Right hindlimb (tissue), 1 donor: ENCODE measurements at places on chromosomes 7 and 10.

GRCh38 chr7:106752367-106752766 lies 91.4 kb upstream of the CCDC71L start:
- no peak for DNase-seq

- no peak for DNase-seq
Observed at GRCh38 chr7:138097064-138097741, 20.9 kb downstream of the AKR1D1 start.

GRCh38 chr7:120190566-120190965 lies 82.4 kb upstream of the KCND2 start:
- no peak for DNase-seq

- DNase-seq, result no peak
Observed at GRCh38 chr10:128996092-128996491, 470.9 kb upstream of the MGMT start.

- DNase-seq, result no peak
Observed at GRCh38 chr7:130329681-130330080, 14.9 kb upstream of the CPA5 start.

- DNase-seq, result no peak
Observed at GRCh38 chr10:45592926-45593325, 79.6 kb downstream of the ZFAND4 start.

DNA sequence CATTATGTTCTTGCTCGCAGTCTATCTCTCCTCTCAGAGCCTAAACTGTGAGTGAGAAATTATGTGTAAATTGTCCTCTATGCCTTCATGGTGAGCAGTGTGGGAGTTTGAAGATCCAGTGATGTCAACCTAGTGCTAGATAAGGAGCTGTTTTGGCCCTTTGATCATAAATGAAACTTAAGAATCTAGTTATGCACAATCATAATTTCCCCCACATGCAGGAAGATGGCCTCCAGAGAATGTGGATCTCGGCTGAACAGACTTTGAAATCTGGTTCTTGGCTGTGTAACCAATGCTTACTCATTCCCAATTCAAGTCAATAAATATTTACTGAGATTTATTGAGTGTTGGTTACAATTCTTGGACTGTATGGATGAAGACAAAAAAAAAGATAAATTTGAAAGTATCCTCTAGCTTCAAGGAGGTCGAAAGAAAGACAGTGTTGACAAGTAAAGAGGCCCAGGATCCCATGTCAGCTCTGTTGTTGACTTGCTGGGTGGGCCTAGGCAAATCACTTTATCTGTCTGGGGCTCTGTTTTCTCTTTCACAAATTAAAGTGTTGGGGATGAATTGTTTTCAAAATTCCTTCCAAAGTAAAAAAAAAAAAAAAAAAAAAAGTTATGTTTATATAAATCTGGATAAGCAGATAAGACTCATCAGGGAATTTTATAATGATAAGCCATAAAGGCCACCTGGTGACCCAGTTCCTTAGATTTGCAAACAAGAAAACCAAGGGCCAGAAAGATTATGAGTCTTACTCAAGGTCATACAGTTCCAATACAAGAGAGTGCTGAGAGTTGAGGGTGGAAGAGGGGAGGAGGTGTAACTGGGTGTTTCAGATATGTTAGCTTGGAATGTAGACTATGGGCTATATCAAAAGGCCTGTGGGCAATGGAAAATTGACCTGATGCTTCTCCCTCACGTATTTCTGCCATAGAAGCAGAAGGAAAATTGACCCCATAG lies 969.9 kb downstream of the KCNMA1 start:
- peak; percentile 29 for DNase-seq

DNA sequence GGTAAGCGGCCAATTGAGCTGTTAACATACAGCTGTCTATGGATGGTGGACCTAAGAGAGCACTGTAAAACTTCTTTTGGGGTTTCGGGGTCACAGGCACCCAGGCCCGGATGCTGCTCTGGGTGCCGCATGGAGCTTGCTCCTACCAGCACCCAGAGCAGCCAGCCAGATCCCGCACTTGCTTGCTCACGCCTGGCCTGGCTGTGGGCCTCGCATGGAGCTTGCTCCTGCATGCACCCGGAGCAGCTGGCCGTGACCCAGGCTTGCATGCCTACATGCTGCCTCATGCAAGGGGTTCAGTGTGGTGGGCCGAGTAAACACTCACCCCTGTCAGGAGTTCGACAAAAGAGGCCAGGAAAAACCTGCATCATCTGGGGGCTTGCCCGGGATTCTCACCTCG lies 896.9 kb downstream of the SORCS1 start:
- DNase-seq, result no peak

DNA sequence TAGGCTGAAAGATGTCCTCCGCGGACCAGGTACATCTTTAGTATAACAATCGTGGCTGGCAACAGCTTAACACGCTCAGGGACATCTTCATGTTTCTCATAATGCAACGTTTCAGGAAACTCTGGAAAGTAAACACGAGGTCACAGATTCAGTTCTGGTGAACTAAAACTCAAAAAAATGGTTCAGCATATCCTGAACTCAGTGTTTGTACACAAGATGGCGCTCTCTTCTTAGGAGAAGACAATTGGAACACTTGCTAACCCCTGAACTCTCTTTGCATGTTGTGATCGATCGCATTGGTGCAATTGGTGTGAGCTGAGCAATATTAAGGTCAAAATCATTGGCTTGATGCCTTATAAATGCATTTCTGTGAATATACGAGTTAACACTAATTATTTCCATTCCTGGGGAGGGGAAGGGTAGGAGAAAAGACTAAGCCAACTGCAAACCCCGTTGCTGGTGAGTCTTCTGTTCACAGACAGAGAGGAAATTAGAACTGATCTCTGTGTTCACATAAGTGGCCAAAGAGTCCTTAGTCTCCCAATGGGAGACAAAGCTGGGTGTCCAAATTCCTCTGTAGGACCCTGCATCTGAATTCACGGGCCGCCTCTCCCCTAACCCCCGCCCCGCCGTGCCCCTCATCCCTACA lies 52.6 kb upstream of the FAM180A start:
- DNase-seq, result no peak

GRCh38 chr7:151408839-151409666 lies 785 bp downstream of the WDR86 start:
- DNase-seq, result no peak

- DNase-seq, result no peak
Observed at GRCh38 chr10:89153971-89154370, 53.1 kb downstream of the CH25H start.

GRCh38 chr10:101018118-101018599 lies 12.8 kb downstream of the PDZD7 start:
- no peak for DNase-seq

GRCh38 chr7:43625980-43626379 lies 43.1 kb downstream of the STK17A start:
- no peak for DNase-seq

GRCh38 chr7:17586711-17587110 lies 288.3 kb downstream of the AHR start:
- no peak for DNase-seq

- DNase-seq, result no peak
Observed at GRCh38 chr10:51707821-51708424, 8.5 kb upstream of the CSTF2T start.

GRCh38 chr7:1091644-1092027 lies 3.7 kb downstream of the GPER1 start:
- DNase-seq, result no peak

DNA sequence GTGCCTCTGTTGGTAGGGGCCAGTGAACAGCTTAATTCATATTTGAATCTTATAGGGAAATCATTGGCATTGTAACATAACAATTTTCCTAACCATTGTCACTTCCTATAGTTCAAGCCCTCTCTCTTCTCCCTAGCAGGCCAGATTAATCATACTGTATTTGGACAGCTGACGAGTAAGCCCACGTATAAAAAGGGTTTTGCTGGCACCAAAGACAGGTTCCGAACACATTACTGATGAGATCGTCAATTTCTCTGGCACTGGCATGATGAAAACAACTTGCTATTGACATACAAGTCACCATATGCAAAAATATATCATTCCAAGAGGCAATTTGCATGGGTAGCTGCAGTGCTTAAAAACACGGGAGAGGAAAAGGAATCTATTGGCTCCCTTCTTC lies 891.1 kb upstream of the AUTS2 start:
- no peak for DNase-seq

DNA sequence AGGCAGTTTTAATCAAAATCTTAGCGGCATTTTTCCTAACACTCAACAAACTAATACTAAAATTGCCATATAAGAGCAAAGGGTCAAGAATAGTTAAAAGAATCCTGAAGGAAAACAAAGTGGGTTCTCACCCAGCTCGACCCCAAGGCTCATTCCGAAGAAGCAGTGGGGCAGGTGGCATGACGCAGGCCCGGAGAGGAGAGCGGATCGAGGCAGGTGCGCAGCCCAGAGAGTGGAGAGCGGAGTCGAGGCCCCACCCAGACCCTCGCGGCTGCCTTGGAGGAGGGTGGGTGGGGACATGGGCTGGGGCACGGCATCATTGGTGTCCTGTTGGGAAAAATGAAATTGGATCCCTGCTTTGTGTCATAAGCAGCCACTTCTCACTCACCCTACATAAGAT lies 109.8 kb downstream of the INPP5A start:
- no peak for DNase-seq

DNA sequence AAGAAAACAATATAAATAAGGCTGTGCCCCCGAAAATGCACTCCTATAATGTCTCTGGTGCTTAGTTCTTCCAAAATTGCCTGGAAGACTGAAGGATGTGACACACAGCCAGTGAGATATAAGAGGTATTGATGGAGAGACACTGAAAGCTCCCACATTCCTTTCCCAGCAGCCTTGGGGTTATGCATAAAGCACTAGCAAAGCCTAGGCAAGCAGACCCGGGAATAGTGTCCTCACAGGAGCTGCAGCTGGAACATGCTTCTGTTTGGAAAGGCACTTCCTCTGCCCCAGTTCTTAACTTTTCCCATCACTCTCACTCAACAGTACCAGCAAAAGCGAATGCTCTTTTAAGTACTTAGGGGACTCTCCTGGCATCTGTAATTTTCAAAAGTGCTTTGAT lies 178.0 kb downstream of the AMPH start:
- peak; percentile 33 for DNase-seq

DNA sequence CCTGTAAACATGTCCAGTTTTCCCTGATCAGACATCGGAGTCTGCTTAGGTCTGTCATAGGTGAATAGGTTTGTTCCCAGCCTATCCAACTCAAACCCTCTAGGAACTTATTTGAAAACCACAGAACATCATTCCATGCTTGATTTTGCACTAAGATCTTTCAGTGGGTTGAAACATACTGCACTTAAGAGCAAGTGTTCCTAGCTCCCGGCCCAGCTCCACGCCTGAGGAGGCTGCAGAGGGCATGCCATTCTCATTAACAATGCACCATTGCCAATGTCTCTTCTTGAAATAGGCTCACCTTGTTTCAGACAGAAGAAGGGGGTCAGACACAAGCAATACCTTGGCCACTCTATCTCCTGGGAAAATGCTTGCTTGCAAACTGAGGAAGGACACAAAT lies 78.0 kb upstream of the EGR2 start:
- DNase-seq, result no peak

GRCh38 chr10:59844436-59844835 lies 61.9 kb downstream of the CCDC6 start:
- no peak for DNase-seq

GRCh38 chr7:155741805-155742204 lies 70.5 kb downstream of the SHH start:
- DNase-seq, result no peak

GRCh38 chr7:30330134-30331111 lies 46.0 kb downstream of the ZNRF2 start:
- no peak for DNase-seq

- DNase-seq, result no peak
Observed at GRCh38 chr10:56348101-56348500, 13.0 kb downstream of the ZWINT start.

DNA sequence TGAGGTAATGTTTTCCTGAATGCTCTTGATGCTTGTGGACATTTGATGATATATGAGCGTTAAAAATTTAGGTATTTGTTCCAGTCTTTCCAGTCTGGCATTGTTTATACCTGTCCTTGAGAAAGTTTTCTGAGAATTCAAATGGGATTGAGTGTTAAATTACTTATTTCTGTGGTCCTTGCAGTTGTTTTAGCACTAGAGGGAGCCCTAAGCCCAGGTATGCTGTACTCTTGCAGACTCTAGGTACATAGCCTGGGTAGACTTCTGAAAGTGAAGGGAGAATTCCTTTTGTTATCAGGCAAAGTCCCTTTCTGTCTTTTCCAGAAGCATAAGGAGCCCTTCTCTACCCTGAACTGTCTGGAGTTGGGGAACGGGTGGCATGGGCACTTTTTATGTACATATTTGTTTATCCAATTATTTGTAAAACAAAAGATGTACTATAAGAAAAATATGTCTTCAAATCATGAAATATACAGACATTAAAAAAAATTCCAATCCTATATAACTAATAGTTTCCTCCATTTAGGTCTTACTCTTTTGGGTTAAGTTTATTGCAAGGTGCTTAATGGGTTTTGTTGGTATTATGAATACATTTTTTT lies 262.1 kb downstream of the ATRNL1 start:
- DNase-seq, result peak; percentile 29

- DNase-seq, result no peak
Observed at GRCh38 chr10:50397312-50398140, 146.2 kb upstream of the ASAH2 start.

GRCh38 chr7:114865564-114865963 lies 56.3 kb upstream of the MDFIC start:
- peak; percentile 29 for DNase-seq

DNA sequence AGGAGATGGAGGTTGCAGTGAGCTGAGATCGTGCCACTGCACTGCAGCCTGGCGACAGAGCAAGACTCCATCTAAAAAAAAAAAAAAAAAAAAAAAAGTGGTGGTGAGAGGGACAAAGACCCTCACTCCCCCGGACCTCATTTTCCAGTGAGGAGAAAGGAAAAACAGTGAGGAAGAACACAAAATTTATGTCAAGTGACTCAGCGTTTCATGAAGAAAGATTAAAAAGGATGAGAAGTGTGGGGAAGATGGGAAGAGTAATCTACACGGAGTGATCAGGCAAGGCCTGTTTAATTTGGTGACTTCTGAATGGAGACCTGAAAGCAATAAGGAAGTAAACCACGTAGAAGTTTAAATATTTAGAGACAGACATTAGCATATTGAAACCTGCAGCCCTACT lies 7.0 kb downstream of the NUDT5 start:
- no peak for DNase-seq

GRCh38 chr10:133259602-133259989 lies 17.1 kb downstream of the ADAM8 start:
- DNase-seq, result no peak

DNA sequence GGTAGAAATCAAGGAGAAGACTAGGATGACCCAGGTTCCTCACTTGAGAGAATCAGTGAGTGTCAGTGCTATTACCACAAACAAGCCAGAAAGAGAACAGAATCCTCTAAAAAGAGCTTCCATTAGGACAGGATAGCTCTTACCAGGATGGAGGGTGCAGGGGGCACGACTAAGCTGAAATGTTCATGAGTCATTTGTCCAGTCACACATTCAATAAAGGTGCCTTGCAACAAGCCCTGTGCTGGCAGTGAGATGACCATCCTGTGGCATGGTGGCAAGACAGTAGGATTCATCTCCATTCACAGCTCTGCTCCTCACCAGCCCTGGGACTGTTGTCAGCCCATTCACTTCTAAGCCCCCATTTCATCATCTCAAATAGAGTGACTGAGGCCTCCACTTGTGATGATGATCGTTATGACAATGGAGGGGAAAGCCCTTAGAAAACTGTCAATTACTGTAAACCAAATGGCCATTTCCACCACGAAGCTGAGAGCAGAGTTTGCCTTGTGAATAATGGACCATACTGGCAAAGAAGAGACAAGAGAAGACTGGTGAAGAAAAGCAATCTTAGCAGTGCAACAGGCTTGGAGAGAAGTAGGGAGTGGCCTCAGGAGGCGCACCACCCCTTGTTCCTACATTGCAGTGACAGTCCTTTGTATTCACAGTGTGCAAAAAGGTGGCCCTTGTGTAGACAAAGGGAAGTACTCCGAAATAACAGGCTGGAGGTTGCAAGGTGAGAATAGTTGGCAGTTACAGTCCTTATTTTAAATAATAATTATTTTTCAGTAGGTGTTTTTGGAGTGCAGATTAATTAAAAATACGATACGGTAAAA lies 9.0 kb upstream of the WIPF3 start:
- no peak for DNase-seq
